ENCODE measurements at places on chromosomes 11 and 22.

GRCh38 chr11:70828593-70829082 is 423.7 kb downstream of the SHANK2 start:
- no peak overlapping the region for H3K4me3 ChIP-seq
- no peaks in the 10 kb centered on the region for H3K36me3 ChIP-seq
- no peak for DNase-seq
- peaks cover 7% of the 10 kb centered on the region for H3K4me1 ChIP-seq
- H3K27me3 ChIP-seq: no peaks in the 10 kb centered on the region

DNA sequence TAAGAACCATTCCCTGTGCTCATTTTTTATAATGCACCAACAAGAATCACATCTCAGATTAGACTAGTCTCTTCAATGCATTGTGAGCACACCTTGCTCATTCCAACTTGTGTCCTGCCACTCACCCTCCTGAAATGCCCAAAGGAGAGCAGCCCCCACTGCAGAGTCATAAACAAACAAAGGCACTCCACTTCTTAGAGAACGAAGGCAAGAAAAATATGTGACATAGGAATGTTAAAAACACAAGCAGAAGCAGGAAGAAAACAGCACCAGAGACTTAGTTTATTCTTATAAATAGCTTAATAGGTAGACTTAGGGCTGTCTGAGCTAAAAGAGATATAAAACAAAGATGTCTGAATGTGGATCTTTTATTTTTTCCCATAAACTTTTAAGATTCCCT is 57.2 kb downstream of the GUCY1A2 start:
- no peaks in the 10 kb centered on the region for H3K27me3 ChIP-seq
- no peaks in the 10 kb centered on the region for H3K4me1 ChIP-seq
- H3K4me3 ChIP-seq: no peak overlapping the region
- DNase-seq: no peak

DNA sequence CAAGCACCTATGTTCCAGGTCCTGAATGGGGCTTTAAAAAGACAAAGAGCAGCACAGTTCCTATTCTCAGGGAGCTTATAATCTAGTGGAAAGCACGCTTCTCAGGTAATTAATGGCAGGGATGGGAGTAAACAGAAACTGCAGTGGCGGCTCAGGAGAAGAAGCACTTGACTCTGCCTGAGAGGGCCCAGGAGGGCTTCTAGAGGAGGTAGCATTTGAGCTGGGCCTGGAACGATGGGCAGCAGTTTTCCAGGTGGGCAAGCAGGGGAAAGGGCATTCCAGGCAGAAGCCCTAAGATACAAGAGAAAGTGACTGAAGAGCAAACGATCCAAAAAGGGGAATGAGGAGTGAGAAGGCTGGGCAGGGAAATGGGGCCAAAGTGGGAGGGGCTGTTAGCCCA is 37.1 kb upstream of the CHST1 start:
- no peak overlapping the region for H3K27ac ChIP-seq
- H3K36me3 ChIP-seq: no peaks in the 10 kb centered on the region
- no peak overlapping the region for H3K4me3 ChIP-seq
- peaks cover 2% of the 10 kb centered on the region for H3K27me3 ChIP-seq
- H3K4me1 ChIP-seq: no peaks in the 10 kb centered on the region

DNA sequence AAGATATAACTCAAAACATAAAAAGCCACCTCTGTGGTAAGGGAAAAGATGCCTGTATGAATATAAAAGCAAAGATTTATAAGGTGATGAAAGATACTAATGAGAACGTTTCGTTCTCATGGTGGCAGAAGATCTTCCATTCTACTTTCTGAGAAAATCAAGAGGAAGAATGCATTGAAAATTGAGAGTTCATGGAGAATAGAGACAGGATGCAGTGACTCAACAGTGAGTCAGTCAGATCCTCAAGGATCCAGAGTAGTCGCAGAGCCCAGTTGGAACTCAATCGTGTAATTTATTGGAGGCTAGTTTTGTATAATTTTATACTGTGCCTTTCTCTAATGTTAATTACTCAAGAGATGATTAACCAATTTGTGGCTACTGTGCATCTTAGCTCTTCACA is 73.3 kb downstream of the ENTHD1 start:
- no peaks in the 10 kb centered on the region for H3K4me1 ChIP-seq
- H3K4me3 ChIP-seq: no peak overlapping the region
- H3K27me3 ChIP-seq: peaks cover 5% of the 10 kb centered on the region
- H3K36me3 ChIP-seq: no peaks in the 10 kb centered on the region
- no peak for DNase-seq

- DNase-seq: no peak
- no peaks in the 10 kb centered on the region for H3K4me1 ChIP-seq
- H3K27me3 ChIP-seq: no peaks in the 10 kb centered on the region
Observed at GRCh38 chr11:2172676-2173075, 1.1 kb upstream of the TH start.

- no peaks in the 10 kb centered on the region for H3K4me1 ChIP-seq
- H3K36me3 ChIP-seq: no peaks in the 10 kb centered on the region
- no peak overlapping the region for H3K4me3 ChIP-seq
- no peak overlapping the region for H3K27ac ChIP-seq
- DNase-seq: no peak
Observed at GRCh38 chr22:36758792-36759271, 17.1 kb downstream of the IFT27 start.

DNA sequence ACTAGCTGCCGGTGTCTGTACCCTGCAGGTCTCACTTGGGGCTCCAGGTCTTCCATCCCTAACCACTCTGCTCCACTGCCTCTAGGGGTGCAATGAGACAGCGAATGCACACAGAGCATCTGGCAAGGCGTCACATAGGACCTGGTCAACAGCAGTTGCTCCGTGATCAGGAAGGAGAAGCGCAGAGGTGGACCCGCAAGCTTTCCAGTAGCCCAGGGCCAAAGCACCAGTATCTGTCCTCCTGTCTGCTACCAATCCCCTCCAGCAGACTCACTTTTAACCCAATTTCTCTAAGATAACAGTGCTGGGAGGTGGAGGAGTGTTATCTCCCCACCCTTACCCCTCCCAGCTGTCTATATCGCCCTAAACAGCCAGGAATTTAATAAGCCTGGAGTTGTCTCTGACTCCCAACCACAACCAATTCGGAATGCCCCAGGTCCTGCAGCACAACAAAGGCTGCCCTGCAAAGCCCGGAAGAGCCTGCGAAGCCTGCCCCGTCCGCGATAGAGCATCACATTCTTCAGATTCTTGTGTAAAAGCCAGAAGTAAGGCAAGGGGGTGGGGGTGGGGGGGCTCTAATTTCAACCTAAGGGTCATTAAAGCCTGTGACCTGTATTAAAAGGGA is 19.3 kb downstream of the MYH9 start:
- H3K4me1 ChIP-seq: peaks cover 66% of the 10 kb centered on the region
- no peak overlapping the region for H3K4me3 ChIP-seq
- H3K36me3 ChIP-seq: no peaks in the 10 kb centered on the region
- peak; percentile 56 for DNase-seq
- H3K27me3 ChIP-seq: no peaks in the 10 kb centered on the region

- H3K4me3 ChIP-seq: no peak overlapping the region
- no peak for DNase-seq
- no peaks in the 10 kb centered on the region for H3K36me3 ChIP-seq
- no peaks in the 10 kb centered on the region for H3K4me1 ChIP-seq
- no peaks in the 10 kb centered on the region for H3K27me3 ChIP-seq
- no peak overlapping the region for H3K27ac ChIP-seq
Observed at GRCh38 chr11:126176853-126177470, 34.5 kb downstream of the RPUSD4 start.

GRCh38 chr11:63564056-63564774 is 1.0 kb upstream of the PLAAT2 start:
- peaks cover 38% of the 10 kb centered on the region for H3K4me1 ChIP-seq
- no peaks in the 10 kb centered on the region for H3K36me3 ChIP-seq
- H3K27ac ChIP-seq: peak overlapping the region; percentile 92

DNA sequence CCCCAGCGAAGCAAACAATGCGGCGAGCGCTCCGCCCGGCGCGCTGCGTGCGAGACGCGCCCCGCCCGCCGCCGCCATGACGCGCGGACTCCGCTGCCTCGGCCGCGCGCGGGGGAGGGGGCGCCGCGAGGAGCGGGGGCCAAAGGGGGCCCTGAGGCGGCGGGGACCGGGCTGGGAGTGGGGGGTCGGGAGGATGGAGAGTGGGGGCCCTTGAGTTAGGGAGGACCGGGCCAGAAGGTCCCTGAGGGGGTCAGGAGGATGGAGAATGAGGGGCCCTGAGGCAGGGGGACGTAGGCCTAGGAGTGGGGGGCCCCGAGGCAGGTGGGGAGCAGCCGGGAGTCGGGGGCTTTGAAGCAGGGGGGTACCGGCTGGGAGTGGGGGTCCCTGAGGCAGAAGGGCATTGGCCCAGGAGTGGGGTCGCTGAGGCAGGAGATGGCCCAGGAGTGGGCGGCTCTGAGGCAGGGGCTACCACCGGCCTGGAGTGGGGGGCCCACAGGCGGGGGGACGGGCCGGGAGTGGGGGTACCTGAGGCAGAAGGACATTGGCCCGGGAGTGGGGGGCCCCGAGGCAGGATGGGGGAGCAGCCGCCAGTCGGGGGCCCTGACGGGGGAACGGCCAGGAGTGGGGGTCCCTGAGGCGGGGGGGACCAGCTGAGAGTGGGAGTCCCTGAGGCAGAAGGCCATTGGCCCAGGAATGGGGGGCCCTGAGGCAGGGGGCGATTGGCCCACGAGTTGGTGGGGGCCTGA is at the start of gene BRD1:
BRD1 (minus strand) TSS at position 21 of the 746 bp plus-strand sequence. CDS start 3,556 bp downstream, outside the sequence.
- peak within 1 kb of the TSS; percentile 82 for H3K27ac ChIP-seq
- no peaks in the 10 kb centered on the region for H3K27me3 ChIP-seq
- H3K4me1 ChIP-seq: no peaks in the 10 kb centered on the region

DNA sequence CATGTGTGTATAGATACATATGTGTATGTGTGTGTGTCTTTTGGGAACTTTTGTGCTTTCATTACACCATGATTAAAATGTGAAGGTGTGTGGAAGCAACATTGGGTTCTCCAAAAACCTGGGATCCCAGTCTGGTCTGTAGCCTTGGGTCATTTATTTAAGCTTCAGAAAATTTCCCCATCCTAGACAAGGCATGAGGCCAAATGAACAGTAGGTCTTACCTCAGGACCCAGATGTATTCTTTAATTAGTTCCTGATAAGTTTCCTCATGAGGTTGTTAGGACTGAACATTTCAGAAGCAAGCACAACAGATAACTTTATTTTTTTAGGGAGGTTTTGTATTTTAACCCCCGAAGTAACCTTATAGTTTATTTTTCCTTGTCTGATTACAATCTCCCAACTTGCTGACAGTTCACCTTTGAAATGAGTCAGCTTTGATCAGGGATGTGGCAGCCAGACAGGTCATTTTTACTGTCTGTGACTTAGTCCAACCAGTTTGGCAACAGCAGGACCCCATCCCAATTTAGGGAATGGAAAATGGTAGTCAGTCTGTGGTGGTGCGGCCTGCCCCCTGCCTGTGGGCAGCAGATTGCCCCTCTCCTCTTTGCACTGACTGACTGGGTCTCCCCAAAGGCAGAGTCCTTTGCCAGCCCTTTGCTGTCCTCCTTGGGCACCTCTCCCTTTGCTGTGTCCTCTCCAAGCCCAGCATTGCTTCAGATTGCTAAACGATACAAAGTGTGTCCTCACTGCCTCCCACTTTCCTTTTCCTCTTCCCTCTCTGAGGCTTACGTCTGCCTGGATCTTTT is 88.3 kb downstream of the NAV2 start:
- DNase-seq: peak; percentile 55
- no peaks in the 10 kb centered on the region for H3K27me3 ChIP-seq
- no peak overlapping the region for H3K4me3 ChIP-seq
- peaks cover 16% of the 10 kb centered on the region for H3K4me1 ChIP-seq
- no peak overlapping the region for H3K27ac ChIP-seq

- no peak overlapping the region for H3K4me3 ChIP-seq
- H3K27ac ChIP-seq: peak overlapping the region; percentile 37
- no peaks in the 10 kb centered on the region for H3K27me3 ChIP-seq
- DNase-seq: no peak
Observed at GRCh38 chr22:45996241-45997076, 19.5 kb upstream of the WNT7B start.

- no peak for DNase-seq
- no peak overlapping the region for H3K27ac ChIP-seq
- no peak overlapping the region for H3K4me3 ChIP-seq
- no peaks in the 10 kb centered on the region for H3K36me3 ChIP-seq
Observed at GRCh38 chr11:109433753-109434256, 11.8 kb downstream of the C11orf87 start.

DNA sequence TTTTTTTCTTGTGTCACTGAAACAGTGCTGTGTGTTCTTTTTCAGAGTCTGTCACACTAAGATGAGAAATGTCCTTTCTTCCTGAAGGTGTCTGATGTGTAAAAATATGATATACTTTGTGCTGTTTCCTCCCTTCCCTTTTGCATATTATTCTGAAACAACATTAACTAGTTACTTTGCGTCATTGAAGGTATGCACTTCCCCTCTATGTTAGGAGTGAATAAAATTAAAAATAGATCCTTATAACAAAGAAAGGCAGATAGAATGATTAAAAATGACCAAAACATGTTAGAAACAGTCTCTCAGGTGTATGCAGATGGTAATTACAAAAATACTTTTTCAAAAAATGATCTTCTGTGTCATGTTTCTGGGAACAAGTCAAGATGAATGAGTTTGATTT is 1.6 kb upstream of the RAB30 start:
- H3K36me3 ChIP-seq: peaks cover 3% of the 10 kb centered on the region
- H3K4me1 ChIP-seq: peaks cover 17% of the 10 kb centered on the region
- H3K4me3 ChIP-seq: peak overlapping the region; percentile 52
- H3K27ac ChIP-seq: no peak overlapping the region
- DNase-seq: no peak
- peaks cover 5% of the 10 kb centered on the region for H3K27me3 ChIP-seq

DNA sequence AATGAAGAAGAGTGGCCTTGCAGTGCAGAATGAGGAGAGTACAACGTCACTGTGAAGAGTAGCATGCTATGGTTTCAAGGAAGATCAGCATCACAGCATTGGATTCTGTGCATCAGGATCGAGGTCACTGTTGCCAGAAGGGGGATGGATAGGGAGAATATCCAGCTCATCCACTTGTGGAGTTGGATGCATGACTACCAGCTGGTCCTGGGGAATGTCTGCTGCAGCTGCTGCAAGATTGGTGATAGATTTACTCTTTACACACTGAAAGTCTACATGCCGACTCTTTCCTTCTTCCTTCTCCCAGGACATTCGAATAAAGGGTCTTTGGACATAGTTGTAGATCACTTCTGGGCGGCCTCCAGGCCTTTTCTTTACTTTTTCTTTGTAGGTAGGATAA is 74.3 kb downstream of the BTBD10 start:
- no peak overlapping the region for H3K27ac ChIP-seq
- no peak for DNase-seq
- H3K4me1 ChIP-seq: no peaks in the 10 kb centered on the region
- H3K27me3 ChIP-seq: no peaks in the 10 kb centered on the region

GRCh38 chr22:37972527-37972926 is 11.8 kb downstream of the SOX10 start:
- H3K4me1 ChIP-seq: no peaks in the 10 kb centered on the region
- no peak overlapping the region for H3K27ac ChIP-seq
- no peaks in the 10 kb centered on the region for H3K36me3 ChIP-seq
- no peaks in the 10 kb centered on the region for H3K27me3 ChIP-seq
- DNase-seq: no peak

- H3K4me1 ChIP-seq: no peaks in the 10 kb centered on the region
- no peak for DNase-seq
- no peaks in the 10 kb centered on the region for H3K27me3 ChIP-seq
- no peaks in the 10 kb centered on the region for H3K36me3 ChIP-seq
Observed at GRCh38 chr11:111021131-111021530, 224.4 kb upstream of the POU2AF2 start.

- H3K4me1 ChIP-seq: peaks cover 7% of the 10 kb centered on the region
- H3K27me3 ChIP-seq: no peaks in the 10 kb centered on the region
- peak overlapping the region; percentile 56 for H3K27ac ChIP-seq
- no peaks in the 10 kb centered on the region for H3K36me3 ChIP-seq
Observed at GRCh38 chr11:19802773-19803293, 90.2 kb downstream of the NAV2 start.
